ENCODE measurements at places on chromosomes 13 and 19. TPM values are rescaled to one million over a fixed set of nuclear protein-coding genes. Genes with fewer than 3 reads are reported as not detected.

SBK2 gene
- not detected for total RNA-seq

YJU2 gene
- 16.8 TPM for total RNA-seq

NLRP4 gene
- not detected for total RNA-seq

ERFL gene
- not detected for total RNA-seq

PCSK4 gene
- 0.32 TPM for total RNA-seq

FAM83E gene
- 0.94 TPM for total RNA-seq

TPTE2 gene
- not detected for total RNA-seq

ZGLP1 gene
- 0.44 TPM for total RNA-seq

CDX2 gene
- not detected for total RNA-seq

COMP gene
- total RNA-seq = not detected

CRX gene
- total RNA-seq = under 0.01 TPM

SCEL gene
- not detected for total RNA-seq

IGFLR1 gene
- total RNA-seq = 0.94 TPM

NAPSA gene
- not detected for total RNA-seq

REX1BD gene
- 66.7 TPM for total RNA-seq

HSPB6 gene
- total RNA-seq = 0.49 TPM

BCL3 gene
- total RNA-seq = 4.0 TPM

ZNF540 gene
- 0.16 TPM for total RNA-seq

C13orf46 gene
- 0.16 TPM for total RNA-seq

FGF22 gene
- total RNA-seq = not detected

FCER2 gene
- not detected for total RNA-seq

FXYD3 gene
- not detected for total RNA-seq

SLC6A16 gene
- total RNA-seq = under 0.01 TPM

IL4I1 gene
- total RNA-seq = 4.0 TPM

C1QTNF9B gene
- not detected for total RNA-seq

ZNF583 gene
- 5.7 TPM for total RNA-seq

IRS2 gene
- 0.88 TPM for total RNA-seq

CACNG6 gene
- total RNA-seq = 0.25 TPM

CGB8 gene
- not detected for total RNA-seq

ZNF557 gene
- 16.3 TPM for total RNA-seq

ZSCAN4 gene
- total RNA-seq = not detected

SHANK1 gene
- total RNA-seq = 0.19 TPM

TUBA3C gene
- not detected for total RNA-seq

FLT1 gene
- total RNA-seq = 63.8 TPM

THSD1 gene
- total RNA-seq = 69.5 TPM

ADM5 gene
- 0.63 TPM for total RNA-seq

KATNAL1 gene
- 30.4 TPM for total RNA-seq

ZFP30 gene
- total RNA-seq = 17.6 TPM

FFAR3 gene
- total RNA-seq = not detected

KCNN1 gene
- under 0.01 TPM for total RNA-seq

All from bladder microvascular endothelial cell (primary cell).